ENCODE measurements at places on chromosomes 11 and 22.

- DNase-seq = no peak
These were observed 14.0 kb downstream of the RAB36 start for GRCh38 chr22:23159291-23159630.

GRCh38 chr11:20156280-20156875 lies 3.9 kb downstream of the DBX1 start:
- DNase-seq = peak; percentile 68

- DNase-seq = no peak
These were observed 19.7 kb downstream of the ATG16L2 start for GRCh38 chr11:72833811-72834493.

GRCh38 chr22:17064498-17065100 lies 20.2 kb upstream of the IL17RA start:
- DNase-seq = no peak

GRCh38 chr11:108825381-108825780 lies 160.5 kb downstream of the DDX10 start:
- no peak for DNase-seq

- no peak for DNase-seq
These were observed 136.6 kb upstream of the NAV2 start for GRCh38 chr11:19576054-19576453.

DNA sequence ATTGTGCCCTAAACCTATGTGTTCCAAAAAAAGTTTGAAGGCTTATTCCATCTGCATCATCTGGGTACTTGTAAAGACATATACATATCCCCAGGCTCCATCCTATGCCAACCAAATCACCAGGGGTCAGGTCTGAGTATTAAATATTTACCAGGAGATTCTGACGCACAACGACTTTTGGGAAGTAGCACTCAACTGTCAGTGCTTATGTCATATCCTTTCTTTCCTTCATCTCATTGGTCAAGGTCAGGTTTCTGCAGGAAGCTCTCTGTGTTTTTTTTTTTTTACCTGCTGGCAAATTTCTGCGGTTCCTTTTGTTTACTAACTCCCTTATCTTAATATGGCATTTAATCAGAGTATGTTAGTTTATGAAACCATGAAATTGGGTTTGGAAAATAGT lies 22.5 kb upstream of the CYP2R1 start:
- no peak for DNase-seq

All from stimulated activated CD4-positive, alpha-beta T cell treated with anti-CD3 and anti-CD28 coated beads, Interleukin-15, amount 100 ng/mL, for 24 hours (primary cell).